ENCODE measurements at places on chromosomes 6 and 20. TPM values are rescaled to one million over a fixed set of nuclear protein-coding genes. Genes with fewer than 3 reads are reported as not detected.

DNA sequence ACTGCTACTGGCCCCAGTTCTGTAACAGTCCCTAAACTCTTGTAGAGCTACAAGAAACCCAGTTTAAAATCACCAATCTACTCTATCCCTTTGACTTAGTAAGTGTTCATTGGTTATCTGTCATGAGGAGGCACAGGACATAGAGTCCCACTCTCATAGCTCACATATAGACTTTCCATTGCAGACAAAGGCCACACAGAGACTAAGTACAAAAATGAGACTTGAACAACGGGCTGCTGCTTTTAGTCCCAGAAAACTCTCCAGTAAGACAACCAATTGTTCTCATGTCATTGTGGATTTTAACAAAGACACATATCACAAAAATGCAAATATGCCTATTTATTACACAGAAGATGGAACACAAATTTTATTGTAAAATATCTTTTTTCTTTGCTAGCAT, 197.4 kb downstream of the PTPRK start:
- no peak for DNase-seq

DNA sequence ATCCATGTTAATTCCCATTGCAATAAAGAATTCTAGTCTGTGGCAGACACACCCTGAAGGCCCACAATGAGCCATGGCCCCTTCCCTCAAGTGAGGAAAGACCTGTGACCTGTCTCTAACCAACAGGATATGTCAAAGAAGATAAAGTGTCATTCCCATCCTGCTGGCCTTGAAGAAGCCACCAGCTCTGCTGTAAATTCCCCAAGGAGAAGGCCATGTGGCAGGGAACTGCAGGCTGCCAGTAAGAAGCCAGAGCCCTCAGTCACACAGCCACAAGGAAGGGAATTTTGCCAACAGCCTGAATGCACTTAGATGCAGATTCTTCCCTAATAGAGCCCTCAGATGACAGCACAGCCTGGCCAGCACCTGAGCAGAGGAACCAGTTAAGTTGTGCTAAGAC, 24.8 kb downstream of the VIP start:
- DNase-seq: no peak

DNA sequence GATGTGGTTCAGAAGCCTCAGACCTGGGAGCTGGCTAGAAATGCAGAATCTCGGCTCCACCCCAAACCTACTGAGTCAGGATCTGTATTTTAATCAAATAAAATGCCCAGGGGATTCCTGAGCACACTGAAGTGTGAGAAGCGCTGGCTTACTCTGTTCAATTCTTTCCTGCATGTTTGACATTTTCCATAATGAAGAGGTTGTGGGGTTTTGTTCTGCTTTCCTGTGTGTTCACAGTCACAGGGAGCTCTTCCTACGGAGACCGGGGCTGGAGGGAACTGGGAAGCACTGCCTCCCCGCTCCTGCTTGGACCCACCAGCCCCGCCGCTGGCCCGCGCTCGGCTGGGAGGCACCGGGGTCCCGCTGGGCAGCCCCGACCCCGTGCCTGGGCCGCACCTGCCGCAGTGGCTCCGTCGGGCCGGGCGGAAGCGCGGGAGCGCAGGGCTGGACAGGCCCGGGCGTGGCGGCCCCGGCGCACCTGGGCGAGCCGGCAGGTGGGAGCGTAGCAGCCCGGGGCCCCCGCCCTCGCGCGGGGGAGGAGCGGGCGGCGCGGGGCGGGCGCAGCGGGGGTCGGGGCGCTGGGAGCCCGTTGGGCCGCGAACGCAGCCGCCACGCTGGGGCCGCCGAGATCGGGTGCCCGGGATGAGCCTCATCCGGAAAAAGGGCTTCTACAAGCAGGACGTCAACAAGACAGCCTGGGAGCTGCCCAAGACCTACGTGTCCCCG, at the start of gene MAPK13:
MAPK13 (plus strand) TSS at position 573 of the 726 bp plus-strand sequence; CDS start at position 643, 70 bp downstream.
- DNase-seq: no peak

DNA sequence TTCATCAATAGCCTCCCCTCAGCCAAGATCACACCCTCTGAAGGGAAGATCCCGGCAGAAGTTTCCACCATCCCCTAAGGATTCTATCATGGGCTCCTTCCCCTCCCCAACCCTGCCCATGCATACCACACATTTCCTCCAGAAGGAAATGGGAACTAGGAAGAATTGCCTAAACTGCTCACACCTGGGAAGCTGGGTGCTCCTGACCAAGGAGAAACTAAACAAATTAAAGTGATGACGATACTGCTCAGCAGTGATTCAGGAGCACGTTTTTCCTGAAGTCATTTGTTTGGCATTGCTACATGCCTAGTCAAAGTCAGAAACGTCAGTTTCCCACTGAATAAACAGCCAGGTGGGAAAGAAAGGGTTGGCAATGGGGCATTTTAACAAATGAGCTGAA, 136.1 kb upstream of the CDYL start:
- DNase-seq: no peak

GRCh38 chr6:166413491-166413951, 30.8 kb upstream of the MPC1 start:
- no peak for DNase-seq

GRCh38 chr6:6742535-6742934, 154.0 kb downstream of the LY86 start:
- DNase-seq: no peak

- DNase-seq: no peak
These were observed 771.4 kb upstream of the MMS22L start for GRCh38 chr6:98054453-98054852.

- no peak for DNase-seq
These were observed 398.0 kb upstream of the PLCB4 start for GRCh38 chr20:8670893-8671215.

GRCh38 chr20:47479506-47479905, 22.2 kb upstream of the NCOA3 start:
- DNase-seq: no peak

DNA sequence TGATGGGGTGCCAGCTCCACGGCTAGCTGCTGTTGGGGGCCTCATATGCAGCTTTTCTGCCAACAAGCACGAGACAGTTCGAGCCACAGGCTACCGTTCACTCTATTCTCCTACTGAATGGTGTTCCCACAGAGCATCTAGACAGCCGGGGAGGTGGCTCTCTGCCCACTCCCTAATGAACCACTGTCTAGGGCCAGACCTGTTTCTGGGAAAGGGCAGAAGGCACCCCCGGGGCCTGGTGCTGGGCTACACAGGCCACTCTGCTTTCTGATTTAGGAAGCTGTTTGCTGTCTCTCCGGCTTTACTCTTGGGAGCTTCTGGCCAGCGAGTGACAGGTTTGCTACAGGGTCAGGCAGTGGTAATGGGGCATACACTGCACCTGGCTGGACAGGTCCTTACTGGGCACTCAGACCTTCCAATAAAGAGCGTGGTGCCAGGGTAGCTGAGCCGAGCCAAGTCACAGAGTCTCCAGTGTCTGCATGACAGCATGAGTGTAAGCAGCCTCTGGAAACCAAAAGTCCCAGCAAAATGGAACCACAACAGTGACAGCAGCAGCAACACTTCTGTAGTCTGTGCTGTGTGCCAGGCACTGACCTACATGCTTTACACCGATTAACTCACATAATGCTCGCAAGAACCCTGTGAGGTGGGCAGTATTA, 8.4 kb downstream of the CCDC167 start:
- DNase-seq: no peak

DNA sequence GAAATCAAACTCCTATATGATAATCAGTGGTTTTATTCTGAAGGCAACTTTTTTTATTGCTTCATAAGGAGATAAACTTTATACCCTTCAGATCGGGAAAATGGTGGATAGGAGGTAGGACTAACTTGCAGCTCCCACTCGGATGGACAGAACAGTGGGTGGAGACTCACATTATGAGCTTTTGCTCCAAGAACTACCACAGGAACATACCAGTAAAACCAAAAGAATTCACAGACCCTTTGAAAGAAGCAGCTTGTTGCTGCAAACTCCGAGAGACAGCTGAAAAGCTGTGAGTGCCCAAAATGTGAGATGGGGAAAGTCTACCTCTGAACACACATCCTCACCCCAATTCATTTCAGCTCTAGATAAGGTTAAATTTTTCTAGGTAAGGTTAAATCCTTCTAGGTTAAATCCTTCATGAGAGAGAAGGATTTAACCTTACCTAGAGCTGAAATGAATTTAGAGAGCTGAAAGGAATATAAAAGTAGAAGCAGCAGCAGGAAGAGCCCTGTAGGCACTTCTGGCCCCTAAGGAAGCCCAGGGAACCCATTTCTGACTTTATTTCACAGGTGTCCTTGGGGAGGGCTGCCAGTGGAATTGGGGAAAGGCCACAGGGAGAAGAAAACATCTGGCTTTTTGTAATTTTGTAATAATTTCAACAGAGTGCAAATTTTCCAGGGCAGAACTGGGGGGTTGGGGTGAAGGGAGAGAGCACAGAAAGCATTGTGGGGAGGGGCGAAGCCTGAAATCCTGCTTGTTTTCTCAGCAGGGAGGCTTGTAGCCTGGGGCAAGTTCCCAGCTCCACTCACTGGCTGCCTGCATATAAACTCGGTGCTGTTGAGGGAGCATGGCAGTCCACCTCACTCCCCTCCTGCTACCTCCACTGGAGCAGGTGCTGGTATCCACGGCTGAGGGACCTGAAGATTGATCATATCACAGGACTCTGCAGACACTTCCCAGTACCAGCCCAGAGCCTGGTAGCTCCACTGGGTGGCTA, 65.9 kb upstream of the HCRTR2 start:
- no peak for DNase-seq

GRCh38 chr6:30798494-30798893, 54.1 kb upstream of the IER3 start:
- no peak for DNase-seq

DNA sequence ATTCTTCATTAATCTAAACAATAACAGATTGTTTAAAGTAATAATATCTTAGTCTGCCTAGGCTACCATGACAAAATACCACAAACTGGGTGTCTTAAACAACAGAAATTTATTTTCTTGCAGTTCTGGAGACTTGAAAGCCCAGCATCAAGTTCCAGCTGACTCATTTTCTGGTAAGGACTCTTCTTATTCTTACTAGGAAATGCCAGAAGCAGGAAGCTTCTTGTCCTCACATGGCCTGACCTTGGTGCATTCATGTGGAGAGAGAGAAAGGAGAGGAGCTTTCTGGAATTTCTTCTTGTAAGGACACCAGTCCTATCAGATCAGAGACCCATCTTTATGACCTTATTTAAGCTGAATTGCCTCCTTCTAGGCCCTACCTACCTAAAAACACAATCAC, 110.5 kb downstream of the ANKRD60 start:
- no peak for DNase-seq

- no peak for DNase-seq
These were observed 14.5 kb downstream of the THBS2 start for GRCh38 chr6:169239181-169239580.

DNA sequence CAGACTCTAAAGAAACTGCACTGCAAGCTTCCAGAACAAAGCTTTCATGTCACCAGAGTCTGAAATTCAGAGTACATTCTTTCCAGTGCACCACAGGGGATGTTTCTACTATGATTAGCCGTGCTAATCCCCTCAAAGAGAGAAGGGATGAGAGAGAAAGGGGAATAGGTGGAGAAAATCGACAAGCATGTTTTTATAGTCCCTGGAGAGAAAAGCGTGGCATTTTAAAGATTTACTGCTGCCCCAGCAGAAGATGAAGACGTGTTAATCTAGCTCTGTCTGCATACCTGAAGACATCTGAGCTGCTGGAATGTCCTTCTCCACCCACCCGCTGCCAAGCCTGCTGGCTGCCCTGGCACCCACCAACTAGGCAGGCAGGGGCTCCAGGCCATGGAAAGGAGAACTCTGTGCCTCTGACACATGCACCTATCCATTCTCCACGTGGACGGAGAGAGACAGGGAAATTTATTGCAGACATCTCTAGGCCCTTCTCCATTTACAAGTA, 4.1 kb downstream of the MYLK4 start:
- no peak for DNase-seq

DNA sequence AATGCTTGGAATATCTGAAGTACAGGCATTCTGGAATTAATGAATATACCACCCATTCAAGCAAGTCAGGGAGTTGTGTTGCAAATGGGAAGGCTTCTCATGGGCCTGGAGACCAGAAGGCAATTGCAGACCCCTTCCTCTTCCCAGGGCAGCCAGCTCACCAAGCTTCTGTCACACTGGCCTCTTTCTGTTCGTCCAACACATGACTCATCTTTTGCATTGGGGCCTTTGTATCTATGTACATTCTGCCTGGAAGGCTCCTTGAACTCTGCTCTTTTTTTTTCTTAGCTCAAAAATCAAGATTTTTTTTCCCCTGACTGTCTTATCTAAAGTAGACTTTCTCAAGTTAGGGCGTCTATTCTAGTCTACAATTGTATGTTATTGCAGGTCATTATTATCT, 132.9 kb upstream of the MYLIP start:
- no peak for DNase-seq

DNA sequence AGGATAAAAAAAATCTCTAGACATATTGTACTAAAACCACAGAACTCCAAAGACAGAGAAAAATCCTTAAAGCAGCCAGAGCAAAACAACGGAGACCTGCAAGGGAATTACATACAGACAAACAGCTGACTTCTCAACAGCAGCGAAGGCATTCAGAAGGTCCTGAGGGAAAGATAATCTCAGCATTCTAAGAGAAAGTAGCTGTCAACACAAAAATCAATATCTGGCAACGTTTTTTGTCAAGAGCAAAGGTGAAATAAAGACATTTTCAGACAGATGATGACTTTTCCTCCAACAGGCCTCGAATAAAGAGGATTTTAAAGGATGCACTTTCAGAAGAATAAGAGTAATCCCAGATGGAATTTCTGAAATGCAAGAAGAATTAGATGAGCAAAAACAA, 6.1 kb upstream of the SCGN start:
- DNase-seq: no peak

GRCh38 chr6:101826269-101826668, 432.8 kb downstream of the GRIK2 start:
- no peak for DNase-seq

GRCh38 chr6:23620911-23621401, 505.1 kb upstream of the NRSN1 start:
- DNase-seq: no peak

- DNase-seq: no peak
These were observed 232.5 kb downstream of the SOX4 start for GRCh38 chr6:21826023-21826422.

GRCh38 chr20:20161611-20162010, 109.3 kb downstream of the CFAP61 start:
- no peak for DNase-seq

- no peak for DNase-seq
These were observed 37.7 kb downstream of the PEX7 start for GRCh38 chr6:136860043-136860442.

- no peak for DNase-seq
These were observed 381.9 kb upstream of the EPHA7 start for GRCh38 chr6:93801101-93801847.

Gene EFCAB8
- total RNA-seq: not detected

Gene TMEM244
- total RNA-seq: not detected

Gene ARFGEF3
- total RNA-seq: 1.8 TPM

Gene ESR1
- total RNA-seq: 3.0 TPM

Gene BPIFA1
- total RNA-seq: not detected

Gene COL21A1
- 24.5 TPM for total RNA-seq

Gene DOK5
- total RNA-seq: not detected

Gene RAET1G
- not detected for total RNA-seq

Gene HSD17B8
- total RNA-seq: not detected

Gene TRIM10
- total RNA-seq: not detected
